ENCODE measurements at places on chromosomes 7 and 10.

DNA sequence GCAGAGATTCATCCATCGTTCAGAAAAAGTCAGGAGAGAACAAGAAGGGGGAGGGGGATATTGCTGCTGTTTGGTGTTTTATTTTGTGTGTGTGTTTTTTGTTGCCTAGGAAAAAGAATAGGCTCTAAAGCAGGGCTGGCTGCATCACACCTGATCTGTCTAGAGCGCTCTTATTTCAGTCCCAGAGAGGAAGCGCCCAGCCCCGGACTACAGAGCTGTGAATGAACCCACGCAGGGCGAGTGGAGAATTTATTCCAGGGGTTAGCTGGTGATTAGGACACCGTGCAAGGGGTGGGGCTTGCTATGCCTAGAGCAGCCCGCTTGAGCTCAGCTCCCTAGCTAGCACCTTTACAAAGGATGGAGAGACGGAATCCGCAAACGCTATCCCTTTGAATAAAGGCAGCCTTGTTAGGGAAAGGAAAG lies 621 bp upstream of the FAM13C start:
- DNase-seq = peak; percentile 30

DNA sequence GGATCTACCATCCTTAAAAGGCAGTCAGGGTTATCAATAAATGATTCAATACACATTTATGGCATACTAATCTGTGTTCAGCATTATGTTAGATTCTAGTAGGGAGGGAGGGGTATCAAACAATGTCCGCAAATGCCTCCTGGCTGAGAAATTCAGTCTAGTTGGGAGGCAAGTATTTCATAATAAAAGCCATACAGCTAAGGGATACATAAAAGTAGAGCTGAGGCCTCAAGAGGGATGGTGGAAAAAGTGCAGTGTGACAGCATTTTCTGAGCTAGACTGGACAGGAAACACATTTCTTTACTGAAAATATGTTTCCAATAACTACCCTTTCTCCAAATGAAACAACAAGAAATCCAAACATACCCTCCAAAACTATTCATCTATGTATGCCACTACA lies 152.8 kb upstream of the LRRN3 start:
- DNase-seq = no peak

DNA sequence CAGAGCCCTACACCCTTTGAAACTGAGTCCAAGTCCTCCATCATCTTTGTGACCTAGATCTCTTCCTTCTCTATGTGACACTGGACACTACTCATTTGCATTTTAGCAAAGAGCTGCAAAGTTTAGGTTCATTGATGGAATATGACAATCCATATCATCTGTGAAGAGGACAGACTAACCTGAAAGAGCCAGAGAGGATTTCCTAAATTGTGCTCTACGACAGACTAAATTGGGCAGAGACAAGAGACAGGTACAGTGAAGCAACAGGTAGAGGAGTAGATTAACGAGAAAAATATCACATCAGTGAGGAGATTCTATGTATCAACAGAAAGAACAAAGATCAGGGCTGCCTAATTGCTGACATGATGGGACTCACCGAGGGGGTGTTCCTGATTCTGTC lies at the start of gene TAS2R3:
TAS2R3 (plus strand) TSS at position 301 of the 400 bp plus-strand sequence; CDS start at position 363, 62 bp downstream.
- DNase-seq = no peak

DNA sequence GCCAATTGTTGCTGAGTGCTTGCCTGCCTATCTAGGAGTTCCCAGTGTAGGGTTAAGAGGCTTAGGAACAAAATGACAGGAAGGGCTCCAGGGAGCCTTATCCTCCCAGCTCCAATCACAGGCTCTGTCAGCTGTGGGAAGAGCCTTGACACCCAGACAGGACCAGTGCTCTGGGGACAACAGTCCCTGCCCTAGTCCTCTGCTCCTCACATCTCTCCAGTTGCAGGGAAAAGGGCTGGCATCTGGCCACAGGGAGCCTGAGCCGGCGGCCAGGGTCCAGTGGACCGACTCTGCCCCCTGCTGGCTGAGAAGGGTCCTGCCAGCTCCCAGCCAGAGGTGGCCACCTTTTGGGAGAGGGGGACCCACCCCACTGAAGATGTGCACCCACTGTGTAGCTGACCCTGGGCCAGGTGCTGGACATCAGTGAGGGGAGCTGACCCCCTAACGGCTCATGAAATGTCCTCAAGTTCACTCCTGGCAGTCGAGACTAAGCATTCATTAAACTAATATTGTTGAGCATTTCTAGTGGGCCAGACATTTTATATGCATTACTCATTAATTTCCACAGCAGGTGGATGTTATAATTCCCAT lies 17.6 kb downstream of the DNAJB12 start:
- peak; percentile 44 for DNase-seq

GRCh38 chr10:68419376-68419775 lies 12.3 kb upstream of the RUFY2 start:
- DNase-seq = no peak

DNA sequence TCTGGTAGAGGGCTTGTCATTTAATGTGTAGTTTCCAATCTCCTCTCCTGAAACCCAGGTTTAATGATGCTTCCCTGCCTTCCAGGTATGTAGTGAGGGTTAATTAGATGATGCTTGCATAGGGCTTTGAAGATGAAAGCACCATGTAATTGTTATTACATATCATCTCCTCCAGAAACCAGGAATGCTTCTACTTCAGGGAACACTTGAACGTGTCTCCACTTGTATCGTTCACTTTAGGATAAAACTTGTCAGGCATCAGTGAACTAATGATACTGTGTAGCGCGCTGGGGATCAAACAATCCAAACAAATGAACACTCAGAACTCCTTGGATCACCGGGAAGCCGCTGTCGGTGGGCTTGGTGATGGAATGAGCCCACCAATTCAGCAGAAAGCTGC lies 260.9 kb upstream of the FZD8 start:
- no peak for DNase-seq

GRCh38 chr7:128025380-128025779 lies 5.9 kb downstream of the LRRC4 start:
- no peak for DNase-seq

DNA sequence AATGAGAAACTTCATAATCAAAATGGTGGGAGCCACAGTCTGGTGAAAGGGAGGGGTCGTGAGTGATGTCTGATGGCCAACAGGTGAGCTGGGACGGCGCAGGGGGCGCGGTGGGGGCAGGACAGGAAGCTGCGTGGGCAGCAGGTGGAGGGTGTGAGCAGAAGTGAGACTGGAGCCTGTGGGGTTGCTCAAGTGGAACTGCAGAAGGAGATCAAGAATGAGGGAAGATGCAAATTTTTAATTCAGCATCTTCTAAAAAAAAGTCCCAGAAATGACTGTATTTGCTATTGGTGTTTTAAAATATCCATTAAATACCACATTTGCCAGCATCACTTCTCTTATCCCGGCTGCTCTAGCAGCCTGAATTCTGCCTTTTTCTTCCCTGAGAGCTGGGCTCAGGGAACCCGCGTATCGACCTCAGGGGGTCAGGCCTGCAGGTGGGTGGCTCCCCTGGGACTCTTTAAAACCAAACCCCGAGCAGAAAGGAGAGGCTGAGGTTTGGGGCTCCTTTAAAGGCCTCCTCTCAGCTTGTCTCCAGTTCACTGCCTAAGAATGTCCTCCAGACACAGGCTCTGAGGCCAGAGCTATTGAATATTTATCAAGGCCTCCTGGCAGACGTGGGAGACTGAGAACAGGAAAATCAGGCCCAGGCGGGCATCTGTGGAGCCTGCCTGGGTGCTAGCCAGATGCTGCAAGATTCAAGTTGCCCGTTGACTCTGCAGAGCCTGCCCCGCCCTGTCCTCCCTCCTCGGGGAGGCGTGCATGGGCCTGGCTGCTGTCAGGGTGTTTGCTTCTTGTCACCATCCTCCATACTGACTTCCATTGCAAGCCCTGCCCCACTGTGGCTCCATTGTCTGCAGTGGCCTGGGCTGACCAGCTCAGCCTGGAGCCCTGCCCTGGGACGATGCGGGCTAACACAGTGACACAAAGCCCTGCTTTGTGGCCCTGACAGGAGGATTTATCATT lies 53.9 kb downstream of the SYPL1 start:
- no peak for DNase-seq

- no peak for DNase-seq
These were observed 43.4 kb upstream of the DNAJB6 start for GRCh38 chr7:157293413-157293788.

GRCh38 chr10:133422223-133422806 lies 2.1 kb downstream of the SPRN start:
- DNase-seq = no peak

- no peak for DNase-seq
These were observed 12.2 kb upstream of the PDK4 start for GRCh38 chr7:95608359-95609173.

- DNase-seq = no peak
These were observed 120.0 kb upstream of the PLPP4 start for GRCh38 chr10:120336911-120337540.

DNA sequence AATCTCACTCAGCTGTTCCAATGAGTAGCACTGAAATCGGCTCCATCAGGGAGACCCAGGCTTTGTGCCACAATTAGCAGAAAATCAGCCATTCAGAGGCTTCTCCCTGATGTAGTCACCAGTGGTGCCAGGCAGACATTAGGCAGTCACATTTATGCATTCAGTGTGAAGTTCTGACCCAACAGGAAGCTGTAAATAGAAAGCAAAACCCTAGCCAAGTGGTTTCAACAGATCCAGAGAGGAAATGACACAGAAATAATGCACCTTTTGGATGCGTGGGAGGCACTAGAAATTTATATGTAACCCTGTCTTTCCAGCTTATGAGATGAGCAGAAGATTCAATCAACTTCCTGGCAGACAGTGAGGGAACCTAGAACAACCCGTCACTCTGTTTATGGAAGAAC lies 186.4 kb downstream of the PDE1C start:
- DNase-seq = no peak

DNA sequence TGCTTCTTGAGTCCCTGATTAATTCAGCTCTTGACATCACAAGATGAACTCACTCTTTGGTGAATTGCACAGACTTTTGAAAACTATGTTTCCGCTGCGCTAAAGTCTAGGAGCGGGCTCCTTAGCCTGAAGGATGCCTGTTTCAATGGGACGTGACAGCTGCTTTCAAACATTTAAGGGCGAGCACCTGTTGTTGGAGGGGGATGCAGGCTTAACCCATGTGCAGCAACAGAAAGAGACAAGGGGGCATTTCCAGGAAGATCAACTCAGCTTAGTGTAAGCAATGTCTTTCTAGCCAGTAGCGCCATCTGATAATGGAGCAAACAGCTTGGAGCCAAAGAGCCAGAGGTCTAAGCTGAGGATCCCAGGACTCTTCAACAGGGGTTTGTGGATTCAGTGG lies 8.4 kb upstream of the PFKFB3 start:
- DNase-seq = no peak

DNA sequence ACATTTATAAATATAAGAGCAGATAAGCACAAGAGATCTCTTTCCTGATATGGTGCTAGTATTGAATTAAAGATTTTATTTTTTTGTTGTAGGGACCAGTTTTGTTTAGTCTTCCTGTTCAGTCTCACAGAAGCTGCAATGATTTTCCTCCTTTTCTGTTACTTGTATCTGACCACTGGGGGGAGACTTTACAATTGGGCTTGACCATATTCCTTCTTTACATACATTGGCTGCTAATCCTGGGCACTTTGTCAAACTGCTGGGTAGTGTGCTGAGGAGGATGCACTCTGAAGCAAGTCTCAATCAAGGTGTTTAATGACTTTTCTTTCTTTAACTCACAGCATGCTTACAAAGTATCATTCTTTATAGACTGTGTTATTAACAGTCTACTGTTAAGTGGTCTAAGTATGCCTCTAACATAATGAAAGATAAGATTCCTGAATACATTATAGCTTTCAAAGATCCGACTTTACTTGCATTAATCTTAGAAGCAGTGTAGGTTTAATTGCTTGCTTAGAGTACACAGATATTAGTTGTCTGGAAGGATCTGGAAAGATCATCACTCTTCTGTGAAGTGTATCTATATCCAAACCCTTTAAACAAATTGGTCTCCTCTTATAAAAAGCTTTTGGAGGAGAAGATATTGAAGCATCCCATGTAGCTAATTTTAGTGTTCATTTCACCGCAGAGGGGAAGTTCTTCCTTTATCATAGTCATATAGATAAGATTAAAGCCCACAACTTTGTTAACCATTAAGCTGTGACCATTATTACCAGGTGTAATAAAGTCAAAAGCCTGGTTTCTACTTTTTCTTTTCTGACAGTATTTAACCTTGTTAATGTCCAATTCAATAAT lies 3.1 kb downstream of the PALS2 start:
- peak; percentile 37 for DNase-seq
